Suppressor macrophage (primary cell): ENCODE measurements at places on chromosomes 1 and 21.

DNA sequence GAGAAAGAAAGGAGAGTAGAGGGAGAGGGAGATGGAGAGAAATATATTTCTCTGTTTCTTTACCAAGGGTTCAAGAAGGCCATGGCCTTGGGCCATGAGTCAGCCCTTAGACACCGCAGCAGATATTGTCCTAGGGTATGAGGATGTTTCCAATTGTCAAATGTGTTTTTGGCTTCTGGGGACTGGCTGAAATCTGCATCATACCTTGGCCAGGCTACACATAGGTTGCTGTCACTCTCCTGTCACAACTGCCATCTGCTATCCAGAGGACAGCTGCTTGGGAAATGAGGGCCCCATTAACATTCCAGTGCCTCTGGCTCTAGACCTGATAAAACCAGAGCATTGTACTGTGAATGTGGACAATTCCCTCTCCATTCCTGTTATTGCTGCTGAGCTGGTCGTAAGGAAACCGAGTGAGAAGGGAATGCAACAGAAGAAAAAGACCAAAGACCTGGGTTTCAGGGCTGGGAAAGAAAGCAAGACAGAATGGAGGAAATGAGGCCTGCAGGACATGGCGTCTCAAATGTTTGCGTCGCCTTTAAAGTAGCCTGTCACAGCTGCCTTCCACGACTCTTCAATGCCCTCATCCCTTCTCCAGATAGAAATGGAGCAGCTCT lies 8.8 kb upstream of the PIGC start:
- DNase-seq, result no peak

GRCh38 chr21:18987520-18988026 lies 584.0 kb upstream of the TMPRSS15 start:
- no peak for DNase-seq

DNA sequence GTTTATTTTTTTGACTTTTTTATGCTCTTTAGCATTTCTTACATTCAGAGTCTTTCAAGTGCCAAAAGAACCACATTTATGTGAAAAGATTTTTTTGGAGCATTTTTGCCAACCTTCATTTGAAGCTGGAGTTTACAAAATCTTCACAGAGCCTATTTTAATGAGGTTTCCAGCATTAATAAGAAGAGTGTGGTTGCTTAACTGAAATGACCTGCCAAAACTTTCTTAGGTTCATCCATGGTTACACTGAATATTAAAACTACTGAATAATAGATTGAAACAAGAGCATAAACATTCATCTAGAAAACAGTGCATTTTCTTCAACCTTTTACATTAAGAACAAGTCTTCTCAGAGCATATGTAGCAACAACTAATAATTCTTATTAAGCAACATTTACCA lies 672.3 kb upstream of the CXADR start:
- DNase-seq, result no peak

GRCh38 chr21:39186676-39187075 lies 3.4 kb upstream of the PSMG1 start:
- DNase-seq, result no peak

- DNase-seq, result no peak
These were observed 24.0 kb upstream of the DMRTB1 start for GRCh38 chr1:53435151-53435550.

- DNase-seq, result peak; percentile 82
These were observed 106.7 kb downstream of the SLC45A1 start for GRCh38 chr1:8424539-8425116.

DNA sequence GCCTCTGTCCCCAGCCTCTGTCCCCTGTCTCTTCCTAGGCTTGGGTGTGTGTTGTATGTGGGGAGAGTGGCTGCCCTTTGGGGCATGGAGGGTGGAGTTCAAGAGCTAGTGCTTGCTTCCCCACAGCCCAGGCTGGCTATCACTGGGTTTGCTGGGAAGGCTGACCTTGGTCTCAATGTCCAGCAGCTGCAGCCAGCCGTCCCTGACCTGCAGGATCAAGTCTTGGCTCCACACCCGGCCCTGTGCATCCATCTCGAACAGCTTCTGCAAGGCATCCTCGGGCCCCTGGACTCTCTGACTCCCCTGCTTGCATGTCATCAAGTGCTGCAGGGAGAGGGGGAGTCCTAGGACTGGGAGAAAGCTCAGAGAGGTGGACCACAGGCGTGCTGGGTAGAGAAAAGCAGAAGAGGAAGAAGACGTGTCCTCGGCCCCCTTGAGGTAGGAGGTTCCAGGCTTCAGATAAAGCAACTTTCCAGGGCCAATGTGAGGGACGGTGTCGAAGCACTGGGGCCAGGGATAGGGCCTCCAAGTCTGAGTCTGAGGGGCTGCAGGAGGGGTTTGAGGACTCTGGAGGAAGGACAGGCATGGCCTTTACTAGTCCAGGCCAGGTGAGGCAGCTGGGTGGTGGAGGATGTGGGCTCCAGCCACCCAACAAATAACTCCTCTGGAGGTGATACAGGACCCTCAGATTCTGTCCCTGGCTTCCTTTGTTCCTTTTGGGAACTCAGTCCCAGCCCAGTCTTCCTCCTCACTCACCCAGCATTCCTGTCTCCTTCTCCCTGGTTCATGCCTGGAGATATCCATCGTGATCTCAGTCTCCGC lies 4.0 kb downstream of the EPS8L3 start:
- peak; percentile 37 for DNase-seq

DNA sequence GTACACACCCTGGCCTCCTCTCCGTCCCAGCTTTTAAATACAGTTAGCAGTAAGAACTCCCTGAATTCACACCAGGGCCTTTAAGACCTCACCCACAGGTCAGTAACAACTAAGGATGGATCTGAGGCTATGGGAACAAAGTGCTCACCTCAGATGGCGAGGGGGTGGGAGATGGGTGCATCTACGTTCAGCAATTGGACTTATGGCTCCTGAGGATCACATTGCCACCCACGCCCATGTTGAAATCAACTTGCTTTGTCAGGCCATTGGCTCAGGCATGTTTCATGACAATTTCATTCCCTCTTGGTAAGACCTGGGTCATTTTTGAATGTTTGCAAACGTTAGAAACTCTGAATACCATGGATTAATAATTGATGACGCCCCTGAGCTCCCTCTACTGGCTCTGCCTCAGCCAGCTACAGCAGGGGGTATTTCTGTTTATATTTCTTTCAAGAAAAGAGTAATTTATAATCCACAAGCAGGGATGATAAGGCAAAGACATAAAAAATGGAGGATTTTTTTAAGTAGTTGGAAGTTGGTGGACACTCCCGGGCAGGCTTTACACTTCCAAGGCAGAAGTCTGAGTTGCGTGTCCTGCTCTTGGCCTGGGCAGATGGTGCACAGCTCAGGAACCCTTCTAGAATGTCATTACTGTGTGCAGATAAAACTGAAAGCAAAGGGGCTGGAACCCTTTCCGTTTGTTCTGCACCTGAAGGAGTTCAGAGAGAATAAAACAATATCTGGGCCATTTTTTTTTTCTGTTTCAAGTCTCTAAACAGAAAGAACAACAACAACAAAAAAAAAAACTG lies 13.7 kb upstream of the LBR start:
- DNase-seq, result peak; percentile 62

- no peak for DNase-seq
These were observed 39.3 kb downstream of the SPAG17 start for GRCh38 chr1:118145721-118146120.

DNA sequence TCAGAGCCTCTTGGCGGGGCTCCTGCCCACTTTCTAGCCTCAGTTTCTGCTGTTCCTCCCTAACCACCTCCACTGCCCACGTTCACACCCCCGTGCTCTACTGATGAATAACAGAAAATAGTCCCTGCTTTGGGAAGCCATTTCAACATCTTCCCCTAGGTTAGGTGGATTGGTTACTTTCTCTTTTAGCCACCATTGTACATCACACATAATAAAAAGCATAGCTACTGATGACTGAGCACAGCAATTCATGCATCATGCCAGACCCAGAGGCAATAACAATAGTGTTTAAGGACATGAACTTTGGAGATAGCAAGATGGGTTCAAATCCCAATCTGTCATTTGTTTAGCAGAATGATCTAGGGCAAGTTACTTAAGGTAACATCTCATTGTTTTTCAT lies 74.6 kb downstream of the COLGALT2 start:
- no peak for DNase-seq

DNA sequence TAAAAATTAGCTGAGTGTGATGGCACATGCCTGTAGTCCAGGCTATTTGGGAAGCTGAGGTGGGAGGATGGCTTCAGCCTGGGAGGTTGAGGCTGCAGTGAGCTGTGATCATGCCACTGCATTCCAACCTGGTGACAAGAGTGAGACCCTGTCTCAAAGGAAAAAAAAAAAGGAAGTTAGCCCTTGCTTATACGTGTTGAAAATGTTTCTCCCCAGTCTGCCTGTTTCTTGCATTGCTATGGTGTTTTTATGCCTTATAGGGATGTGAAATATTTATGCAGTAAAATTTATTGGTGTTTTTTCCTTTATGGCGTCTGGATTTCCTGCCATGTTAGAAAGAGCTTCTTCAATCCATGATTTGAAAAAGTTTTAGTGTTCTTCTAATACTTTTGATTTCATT lies 3.6 kb upstream of the RERE start:
- peak; percentile 32 for DNase-seq

DNA sequence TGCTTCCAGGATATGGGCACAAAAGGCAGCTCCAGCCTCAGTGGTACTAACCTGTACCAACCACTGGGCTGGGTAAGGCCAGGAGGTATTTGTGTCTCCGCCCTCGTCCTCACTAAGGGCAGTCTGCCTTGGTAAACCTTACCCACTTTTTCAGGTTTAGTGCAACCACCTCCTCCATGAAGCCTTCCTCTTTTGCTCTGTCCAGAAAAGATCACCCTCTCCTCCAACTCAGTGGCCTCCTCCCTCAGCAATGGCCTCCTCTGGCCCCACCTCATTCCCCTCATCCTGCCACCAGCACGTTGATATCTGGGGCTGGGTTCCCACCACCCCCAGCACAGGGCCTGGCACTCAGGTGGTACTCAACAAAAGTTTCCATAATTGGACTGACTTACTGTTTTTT lies 161.5 kb downstream of the GRIK3 start:
- DNase-seq, result no peak

DNA sequence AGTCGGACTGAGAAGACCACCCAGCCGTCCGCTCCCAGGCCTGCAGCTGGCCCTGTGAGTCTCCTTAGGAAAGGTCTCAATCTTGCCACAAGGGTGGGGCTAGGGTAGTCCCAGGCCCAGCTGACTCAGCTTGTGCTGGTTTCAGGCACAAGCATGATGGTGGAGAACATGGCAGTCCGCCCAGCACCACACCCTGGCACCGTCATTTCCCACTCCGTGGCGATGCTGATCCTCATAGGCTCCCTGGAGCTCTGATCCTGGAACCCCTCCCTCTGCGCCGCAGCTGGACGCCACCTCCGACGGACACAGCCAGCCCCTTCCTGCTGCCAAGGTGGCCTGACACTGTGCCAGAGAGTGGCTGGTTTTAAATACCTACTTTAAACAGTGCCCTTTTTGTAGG lies 10.7 kb downstream of the TMEM81 start:
- no peak for DNase-seq

DNA sequence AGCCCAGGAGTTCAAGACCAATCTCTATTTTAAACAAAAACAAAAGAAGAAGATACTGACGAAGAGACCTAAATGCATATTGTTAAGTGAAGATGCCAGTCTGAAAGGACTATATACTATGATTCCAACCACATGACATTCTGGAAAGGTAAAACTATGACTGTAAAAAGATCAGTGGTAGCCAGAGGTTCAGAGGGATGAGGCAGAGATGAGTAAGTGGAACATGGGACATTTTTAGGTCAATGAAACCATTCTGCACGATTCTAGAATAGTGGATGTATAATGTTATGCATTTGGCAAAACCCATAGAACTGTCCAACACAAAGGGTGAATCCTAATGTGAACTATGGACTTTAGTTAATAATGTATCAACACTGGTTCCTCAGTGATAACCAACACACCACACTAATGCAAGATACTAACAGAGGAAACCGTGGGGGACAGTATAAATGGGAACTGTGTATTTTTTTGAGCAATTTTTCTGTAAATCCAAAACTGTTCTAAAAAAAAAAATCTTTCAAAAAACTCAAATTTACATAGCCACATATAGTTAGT lies 8.2 kb downstream of the RC3H1 start:
- DNase-seq, result no peak

GRCh38 chr1:184326278-184326677 lies 60.6 kb upstream of the C1orf21 start:
- DNase-seq, result no peak

DNA sequence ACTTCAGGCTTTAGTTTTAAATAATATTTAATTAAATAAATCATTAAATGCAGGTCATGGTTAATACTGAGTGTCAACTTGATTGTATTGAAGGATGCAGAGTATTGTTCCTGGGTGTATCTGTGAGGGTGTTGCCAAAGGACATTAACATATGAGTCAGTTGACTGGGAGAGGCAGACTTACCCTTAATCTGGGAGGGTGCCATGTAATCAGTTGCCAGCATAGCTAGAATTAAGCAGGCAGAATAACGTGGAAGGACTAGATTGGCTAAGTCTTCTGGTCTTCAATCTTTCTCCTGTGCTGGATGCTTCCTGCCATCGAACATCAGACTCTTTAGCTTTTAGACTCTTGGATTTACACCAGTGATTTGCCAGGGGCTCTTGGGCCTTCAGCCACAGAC lies 85.3 kb downstream of the MAP3K21 start:
- no peak for DNase-seq

DNA sequence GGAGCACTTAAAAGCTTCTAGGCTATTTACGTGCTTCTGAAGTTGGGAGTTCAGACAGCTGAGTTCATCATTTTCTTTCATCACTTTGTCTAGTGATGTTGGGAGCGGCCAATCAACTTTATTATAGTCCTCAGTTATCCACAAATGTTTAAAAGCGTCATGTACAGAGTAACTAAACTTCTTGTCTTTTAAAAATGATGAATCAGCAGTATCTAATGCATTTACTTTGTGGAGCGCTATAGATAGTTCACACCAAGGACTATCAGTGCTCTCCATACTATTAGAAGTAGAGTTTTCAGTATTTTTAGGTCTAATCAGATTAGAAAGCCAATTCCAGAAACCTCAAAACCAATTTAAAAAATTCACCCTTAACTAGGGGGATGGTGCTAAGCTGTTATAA lies 778.7 kb upstream of the PRMT6 start:
- DNase-seq, result no peak

GRCh38 chr1:42908046-42908445 lies 50.6 kb downstream of the SLC2A1 start:
- no peak for DNase-seq

DNA sequence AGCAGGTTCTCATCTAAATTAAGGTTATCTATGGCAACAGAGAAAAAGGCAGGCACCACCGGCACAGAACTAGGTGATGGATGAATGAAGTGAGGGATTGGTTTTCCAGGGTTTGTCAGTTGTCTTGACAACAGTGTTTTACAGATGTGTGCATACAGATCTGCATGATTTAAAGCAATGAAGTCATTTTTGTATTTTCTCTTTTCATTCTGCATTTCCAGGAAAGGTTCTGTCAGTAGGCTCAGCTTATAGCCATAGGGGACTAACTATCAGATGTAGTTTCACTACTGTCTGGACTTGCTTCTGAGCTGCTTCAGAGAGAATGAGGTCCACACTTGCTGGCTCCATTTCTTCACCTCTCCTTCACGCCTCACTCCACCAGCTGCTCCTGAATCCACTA lies 98.2 kb upstream of the LMO4 start:
- no peak for DNase-seq

GRCh38 chr21:41548781-41549180 lies 40.8 kb upstream of the TMPRSS2 start:
- no peak for DNase-seq

GRCh38 chr1:205763980-205764379 lies 11.3 kb downstream of the RAB29 start:
- no peak for DNase-seq
